Small intestine (tissue), 16 donors: ENCODE measurements at places on chromosomes 11 and 22. TPM values are rescaled to one million over a fixed set of nuclear protein-coding genes. Genes with fewer than 3 reads are reported as not detected.
A peak's percentile ranks its signal among the peaks of the same experiment; 100 is the strongest.

Gene DENND5A
- 17.7 TPM for polyA plus RNA-seq

Gene NRIP3
- polyA plus RNA-seq, result not detected

Gene CRYBB2
- polyA plus RNA-seq, result 2.7 TPM

Gene RAB39A
- polyA plus RNA-seq, result 0.27 TPM

Gene TIMP3
- 118 TPM for polyA plus RNA-seq

Gene HBE1
- 1.9 TPM for polyA plus RNA-seq

Gene FGF3
- polyA plus RNA-seq, result not detected

- DNase-seq, result no peak
Observed at GRCh38 chr11:91880660-91881059, 344.0 kb upstream of the FAT3 start.

GRCh38 chr22:30562366-30562765 lies 12.1 kb downstream of the GAL3ST1 start:
- DNase-seq, result no peak

GRCh38 chr11:17443423-17443822 lies 33.2 kb downstream of the ABCC8 start:
- DNase-seq, result no peak

DNA sequence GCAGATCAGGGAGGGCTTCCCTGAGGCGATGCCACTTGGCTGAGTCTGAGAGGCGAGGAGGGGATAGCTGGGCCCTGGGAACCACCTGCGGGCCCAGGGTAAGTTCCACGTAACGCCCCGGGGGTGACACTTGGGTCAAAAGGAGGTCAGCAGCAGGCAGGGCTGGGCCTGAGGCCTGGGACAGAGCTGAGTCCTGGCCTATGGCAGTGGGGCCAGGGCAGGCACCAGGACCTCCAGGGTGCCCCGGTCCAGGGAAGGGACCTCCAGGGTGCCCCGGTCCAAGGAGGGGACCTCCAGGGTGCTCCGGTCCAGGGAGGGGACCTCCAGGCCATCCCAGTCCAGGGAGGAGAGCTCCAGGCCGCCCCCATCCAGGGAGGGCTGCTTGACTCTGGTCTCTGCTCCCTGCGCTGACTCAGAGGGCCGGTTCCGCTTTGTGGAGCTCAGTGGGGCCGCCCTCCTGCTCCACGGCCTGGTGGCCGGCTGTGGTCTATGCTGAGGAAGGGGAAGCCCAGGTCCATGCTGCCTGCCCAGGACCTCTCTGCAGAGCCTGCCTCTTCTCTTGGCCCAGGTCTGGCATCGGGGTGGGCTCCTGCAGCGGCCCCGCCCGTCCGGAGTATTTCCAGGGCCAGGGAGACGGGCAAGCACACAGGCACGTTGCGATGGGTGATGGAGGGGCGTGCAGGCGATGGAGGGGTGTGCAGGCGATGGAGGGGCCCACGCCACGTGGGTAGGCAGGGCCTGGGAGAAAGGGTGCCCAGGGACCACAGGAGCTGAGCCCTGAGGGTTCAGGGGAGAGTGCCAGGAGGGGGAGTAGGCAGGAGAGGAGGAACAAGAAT lies 19.5 kb upstream of the WNT7B start:
- no peak for DNase-seq

GRCh38 chr11:122491509-122491908 lies 164.0 kb upstream of the UBASH3B start:
- no peak for DNase-seq

DNA sequence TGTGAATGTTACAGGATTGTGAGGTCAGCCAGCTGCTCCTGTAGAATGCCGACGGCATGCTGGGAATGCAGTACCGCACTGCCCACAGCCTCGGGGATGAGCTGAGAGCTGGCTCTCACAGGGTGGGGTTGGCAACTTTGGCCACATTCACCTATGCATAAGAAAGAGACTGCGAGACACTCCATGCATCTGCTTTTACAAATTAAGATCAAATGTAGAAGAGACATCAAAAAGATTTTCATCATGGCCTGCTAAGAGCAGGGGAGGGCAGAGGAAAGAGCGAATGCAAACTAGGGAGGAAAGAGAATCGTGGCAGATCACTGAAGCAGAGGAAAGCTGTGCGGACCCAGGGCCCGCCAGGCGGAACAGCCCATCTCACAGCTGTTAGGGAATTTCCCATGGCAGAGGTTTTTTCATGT lies 49.8 kb upstream of the SPATA19 start:
- no peak for DNase-seq

- peak; percentile 76 for DNase-seq
Observed at GRCh38 chr22:50544078-50544745, 1.5 kb upstream of the KLHDC7B start.

GRCh38 chr22:46250783-46251125 lies 661 bp upstream of the CDPF1 start:
- DNase-seq, result peak; percentile 52

GRCh38 chr11:61293867-61294716 lies 1.0 kb downstream of the VWCE start:
- peak; percentile 6 for DNase-seq
